ENCODE measurements at places on chromosomes 13 and 19.

DNA sequence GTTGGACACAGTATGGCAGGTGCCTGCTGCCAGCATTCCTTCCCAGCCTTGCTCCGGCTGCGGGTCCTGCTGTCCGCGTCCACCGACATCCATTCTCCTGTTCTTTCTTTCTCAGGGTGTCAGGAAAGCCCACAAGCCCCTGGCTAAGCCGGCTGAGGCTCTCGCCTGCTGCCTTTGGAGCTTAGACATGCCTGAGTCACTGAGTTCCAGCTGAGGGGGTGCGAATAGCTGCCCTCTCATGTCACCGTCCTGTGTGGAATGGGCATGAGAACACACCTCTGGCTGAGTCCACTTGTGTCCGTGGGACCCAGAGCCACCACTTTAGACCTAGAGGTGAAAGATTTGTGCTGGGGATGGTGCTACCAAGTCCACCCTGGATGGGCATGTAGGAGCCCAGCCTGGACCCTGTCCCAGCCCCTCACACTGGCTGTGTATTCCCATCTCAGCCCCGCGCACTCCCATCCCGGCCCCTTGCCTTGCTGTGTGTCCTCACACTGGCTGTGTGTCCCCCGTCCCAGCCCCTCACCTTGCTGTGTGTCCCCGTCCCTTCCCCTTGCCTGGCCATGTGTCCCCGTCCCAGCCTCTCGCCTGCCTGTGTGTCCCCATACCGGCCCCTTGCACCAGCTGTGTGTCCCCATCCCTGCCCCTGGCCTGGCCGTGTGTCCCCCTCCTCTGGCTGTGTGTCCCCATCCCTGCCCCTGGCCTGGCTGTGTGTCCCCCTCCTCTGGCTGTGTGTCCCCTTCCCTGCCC lies 24.6 kb upstream of the IRS2 start:
- DNase-seq = no peak

- no peak for DNase-seq
Observed at GRCh38 chr19:58398545-58398944, 3.1 kb downstream of the RNF225 start.

- no peak for DNase-seq
Observed at GRCh38 chr13:110308656-110309359, 1.7 kb downstream of the COL4A2 start.

DNA sequence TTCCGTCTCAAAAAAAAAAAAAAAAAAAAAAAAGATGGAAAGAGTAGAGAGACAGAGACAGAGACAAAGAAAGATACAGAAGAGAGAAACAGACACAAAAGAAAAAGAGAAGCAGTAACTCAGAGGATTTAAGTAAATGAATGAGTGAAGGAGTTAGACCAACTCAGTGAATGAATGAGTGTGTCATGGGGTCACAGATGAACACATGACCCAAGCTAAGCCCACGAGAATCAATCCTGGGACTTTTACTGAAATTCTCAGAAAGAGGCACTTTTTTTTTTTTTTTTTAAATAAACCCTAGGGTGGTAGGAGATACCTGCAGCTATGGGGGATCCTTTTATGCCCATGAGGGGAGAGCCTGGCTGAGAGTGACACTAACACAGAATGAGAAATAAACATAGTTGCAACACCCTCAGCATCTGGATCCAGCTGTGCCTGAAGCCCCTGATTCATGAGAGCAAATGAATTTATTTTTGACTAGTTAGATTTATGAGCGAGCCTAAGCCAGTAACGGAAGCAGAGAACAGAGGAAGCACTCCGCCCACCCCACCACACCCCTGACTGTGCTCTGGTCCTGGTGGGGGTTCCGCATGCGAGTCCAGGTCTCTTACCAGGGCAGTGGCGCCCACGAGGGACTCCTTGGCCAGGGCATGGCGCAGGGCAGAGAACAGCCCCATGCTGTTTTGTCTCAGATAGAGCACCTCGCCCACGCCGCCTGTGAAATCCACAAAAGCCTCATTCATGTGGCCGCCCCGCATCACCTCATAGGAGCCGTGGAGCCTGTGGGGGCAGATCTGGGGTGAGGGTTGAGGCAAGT lies 4.6 kb downstream of the CAPN12 start:
- DNase-seq = no peak

GRCh38 chr13:103568314-103568713 lies 502.1 kb upstream of the SLC10A2 start:
- no peak for DNase-seq

DNA sequence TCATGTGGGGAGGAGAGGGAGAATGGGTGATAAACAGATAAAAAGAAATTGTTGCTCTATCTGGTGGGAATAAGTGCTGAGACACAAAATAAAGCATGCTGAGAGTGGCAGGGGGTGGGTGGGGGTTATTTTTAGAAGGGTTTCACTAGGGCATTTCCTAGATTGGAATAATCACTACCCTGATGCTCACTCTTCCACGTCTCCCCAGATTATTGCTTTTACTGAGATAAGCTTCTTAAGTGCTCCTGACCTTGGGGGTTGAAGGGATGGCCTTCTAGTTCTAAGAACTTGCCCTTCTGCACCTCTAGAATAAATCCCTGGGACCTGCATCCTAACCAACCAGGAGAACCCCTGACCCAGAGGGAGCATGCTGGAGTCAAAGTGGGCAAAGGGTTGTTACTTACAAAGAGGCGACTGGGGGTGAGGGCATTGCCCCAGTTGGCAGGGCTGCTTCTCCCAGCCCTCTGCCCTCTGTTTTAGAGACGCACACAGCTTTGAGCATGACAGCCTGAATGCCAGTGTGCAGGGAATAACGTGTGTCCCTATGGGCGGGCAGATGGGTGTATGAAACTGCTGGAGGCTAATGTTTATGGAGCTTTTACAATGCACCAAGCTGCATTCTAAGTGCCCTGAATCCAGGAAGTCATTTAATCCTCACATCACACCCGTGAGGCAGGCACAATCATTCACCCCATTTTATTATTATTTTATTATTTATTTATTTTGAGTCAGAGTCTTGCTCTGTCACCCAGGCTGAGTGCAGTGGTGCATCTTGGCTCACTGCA lies 743 bp downstream of the RDH8 start:
- DNase-seq = no peak

- no peak for DNase-seq
Observed at GRCh38 chr13:51557438-51557837, 26.8 kb upstream of the WDFY2 start.

- DNase-seq = no peak
Observed at GRCh38 chr13:40016953-40017660, 361.6 kb downstream of the COG6 start.

DNA sequence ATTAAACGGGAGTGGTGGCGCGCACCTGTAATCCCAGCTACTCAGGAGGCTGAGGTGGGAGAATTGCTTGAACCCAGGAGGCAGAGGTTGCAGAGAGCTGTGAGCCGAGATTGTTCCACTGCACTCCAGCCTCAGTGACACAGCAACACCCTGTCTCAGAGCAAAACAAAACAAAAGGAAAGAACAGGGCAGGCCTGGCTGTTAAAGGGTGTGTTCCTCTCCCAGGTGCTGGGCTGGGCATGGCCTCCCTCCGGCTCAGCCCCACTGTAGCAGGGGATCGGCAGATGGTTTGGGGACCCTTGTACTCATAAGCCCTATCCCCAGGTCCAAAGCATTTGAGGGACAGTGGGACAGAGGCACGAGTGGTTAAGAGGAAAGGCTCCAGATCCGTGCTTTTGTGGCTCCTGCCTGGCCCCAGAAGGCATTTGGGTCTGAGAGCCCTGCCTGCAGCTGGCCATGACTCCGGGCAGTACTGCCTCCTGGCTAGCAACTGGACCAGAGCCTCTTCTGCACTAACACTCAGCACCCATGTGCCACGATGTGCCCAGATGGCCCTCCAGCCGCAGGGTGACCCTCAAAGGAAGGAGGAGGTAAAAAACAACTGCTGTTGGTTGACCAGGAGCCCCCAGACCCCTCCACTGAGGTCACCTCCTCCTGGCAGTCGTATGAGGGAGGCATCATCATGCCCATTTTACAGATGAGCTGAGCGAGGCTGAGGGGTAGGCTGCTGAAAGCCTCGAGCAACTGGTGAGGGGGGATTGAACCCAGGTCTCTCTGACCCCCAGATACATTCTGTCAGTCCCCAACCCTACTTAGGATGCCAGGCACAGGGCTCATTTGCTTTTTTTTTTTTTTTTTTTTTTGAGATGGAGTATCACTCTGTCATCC lies 10.0 kb downstream of the RFX1 start:
- DNase-seq = no peak

DNA sequence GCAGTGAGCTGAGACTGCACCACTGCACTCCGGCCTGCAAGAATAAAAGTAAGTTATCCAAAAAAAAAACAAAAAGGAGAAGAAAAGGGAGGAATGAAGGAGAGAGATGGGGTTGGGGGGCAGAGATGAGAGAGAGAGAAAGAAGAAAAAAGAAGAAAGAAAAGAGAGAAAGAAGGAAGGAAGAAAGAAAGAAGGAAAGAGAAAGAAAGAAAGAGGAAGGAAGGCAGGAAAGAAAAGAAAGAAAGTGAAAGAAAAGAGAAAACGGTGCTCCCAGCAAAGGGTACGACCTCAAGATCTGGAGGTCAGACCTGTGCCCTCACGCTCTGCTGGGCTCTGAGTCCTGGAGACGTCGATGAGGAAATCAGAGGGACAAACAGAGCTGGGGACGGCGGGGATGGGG lies 3.7 kb downstream of the A1BG start:
- DNase-seq = no peak

DNA sequence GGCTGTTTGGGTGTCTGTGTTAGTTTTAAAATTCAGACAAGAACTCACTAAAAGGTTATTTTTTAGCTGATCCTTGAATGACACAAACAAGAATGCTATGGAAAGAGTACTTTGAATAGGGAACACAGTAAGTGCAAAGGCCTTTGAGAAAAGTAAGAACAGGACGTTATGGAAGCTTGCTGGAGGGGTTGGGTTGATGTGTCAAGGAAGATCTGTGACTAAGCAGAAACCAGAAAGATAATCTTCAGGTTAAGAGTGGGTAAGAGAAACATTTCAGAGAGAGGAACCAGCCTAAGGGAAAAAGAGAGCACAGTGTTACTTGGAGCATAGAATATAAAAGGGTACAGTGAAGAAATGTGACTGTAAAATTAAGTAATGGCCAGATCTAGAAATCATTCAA lies 41.2 kb upstream of the TRPC4 start:
- no peak for DNase-seq

GRCh38 chr13:89061821-89062220 lies 1390.7 kb downstream of the SLITRK5 start:
- no peak for DNase-seq

GRCh38 chr19:18204394-18205199 lies 755 bp upstream of the RAB3A start:
- DNase-seq = no peak

DNA sequence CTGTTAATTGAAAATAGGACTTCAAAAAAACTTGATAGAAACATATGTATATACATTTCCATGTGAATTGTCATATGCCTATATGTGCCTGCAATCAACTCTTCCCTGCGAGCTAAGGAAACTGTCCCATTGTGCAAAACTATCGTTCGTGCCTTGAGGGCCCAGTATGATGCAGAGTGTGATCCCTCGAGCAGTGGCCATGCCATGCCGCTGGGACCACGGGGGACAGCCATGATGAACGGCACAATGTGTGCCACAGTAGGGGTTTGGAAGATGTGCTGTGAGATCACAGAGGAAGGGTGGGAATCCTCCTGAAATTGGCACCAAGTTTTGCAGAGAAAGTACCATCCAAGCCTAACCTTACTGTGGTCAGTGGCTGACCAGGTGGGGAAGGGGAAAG lies 118.1 kb upstream of the SOX1 start:
- no peak for DNase-seq

- peak; percentile 34 for DNase-seq
Observed at GRCh38 chr19:17404015-17404414, 1.4 kb downstream of the BST2 start.
